SIG-M5 (cell line): ENCODE measurements at places on chromosomes 7 and 10.

- DNase-seq: no peak
These were observed 56.2 kb downstream of the AOAH start for GRCh38 chr7:36668080-36668479.

GRCh38 chr10:132986076-132986475 is 43.7 kb upstream of the CFAP46 start:
- no peak for DNase-seq

- no peak for DNase-seq
These were observed 3.3 kb upstream of the COPS6 start for GRCh38 chr7:100085515-100085914.

GRCh38 chr7:64951250-64951848 is 39.5 kb downstream of the ZNF117 start:
- DNase-seq: no peak

- no peak for DNase-seq
These were observed 296.9 kb downstream of the ETV1 start for GRCh38 chr7:13692548-13692947.

- no peak for DNase-seq
These were observed 346.6 kb downstream of the PTEN start for GRCh38 chr10:88209837-88210561.

DNA sequence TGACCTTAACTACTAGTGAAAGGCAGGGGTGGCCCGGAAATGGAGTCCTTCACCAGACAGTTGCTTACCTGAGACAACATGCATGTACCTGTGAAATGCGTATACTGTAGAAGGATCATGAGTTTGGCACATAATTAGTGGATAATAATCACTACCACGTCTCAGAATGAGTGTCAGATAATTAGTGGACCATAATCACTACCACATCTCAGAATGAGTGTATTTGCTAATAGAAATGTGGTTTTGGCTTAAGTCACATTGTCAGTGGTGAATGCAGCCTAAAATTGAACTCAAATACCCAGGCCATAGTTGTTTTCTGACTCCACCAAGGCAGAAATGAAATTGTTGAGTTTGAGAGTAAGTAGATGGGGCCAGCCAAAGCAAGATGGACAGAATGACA is 468.3 kb upstream of the GALNT17 start:
- DNase-seq: no peak

DNA sequence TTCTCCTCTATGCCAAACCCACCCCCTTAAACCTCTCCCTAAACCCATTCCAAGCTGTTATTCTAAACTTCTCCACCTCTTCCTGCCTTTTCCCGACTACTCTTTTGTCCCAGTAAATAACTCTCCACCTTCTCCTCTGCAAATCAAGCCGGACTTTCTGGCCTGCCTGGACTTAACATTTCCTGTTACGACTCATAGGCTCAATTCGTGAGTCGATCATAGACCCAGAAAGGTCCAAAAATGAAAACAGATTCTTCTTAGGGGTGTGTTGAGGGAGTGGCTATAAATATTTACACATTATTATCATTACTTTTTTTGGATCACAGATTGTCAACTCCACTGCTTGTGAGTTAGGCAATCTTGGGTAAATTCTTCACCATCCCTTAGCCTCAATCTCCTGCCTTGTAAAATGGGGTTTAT is 59.0 kb upstream of the HABP2 start:
- DNase-seq: no peak

DNA sequence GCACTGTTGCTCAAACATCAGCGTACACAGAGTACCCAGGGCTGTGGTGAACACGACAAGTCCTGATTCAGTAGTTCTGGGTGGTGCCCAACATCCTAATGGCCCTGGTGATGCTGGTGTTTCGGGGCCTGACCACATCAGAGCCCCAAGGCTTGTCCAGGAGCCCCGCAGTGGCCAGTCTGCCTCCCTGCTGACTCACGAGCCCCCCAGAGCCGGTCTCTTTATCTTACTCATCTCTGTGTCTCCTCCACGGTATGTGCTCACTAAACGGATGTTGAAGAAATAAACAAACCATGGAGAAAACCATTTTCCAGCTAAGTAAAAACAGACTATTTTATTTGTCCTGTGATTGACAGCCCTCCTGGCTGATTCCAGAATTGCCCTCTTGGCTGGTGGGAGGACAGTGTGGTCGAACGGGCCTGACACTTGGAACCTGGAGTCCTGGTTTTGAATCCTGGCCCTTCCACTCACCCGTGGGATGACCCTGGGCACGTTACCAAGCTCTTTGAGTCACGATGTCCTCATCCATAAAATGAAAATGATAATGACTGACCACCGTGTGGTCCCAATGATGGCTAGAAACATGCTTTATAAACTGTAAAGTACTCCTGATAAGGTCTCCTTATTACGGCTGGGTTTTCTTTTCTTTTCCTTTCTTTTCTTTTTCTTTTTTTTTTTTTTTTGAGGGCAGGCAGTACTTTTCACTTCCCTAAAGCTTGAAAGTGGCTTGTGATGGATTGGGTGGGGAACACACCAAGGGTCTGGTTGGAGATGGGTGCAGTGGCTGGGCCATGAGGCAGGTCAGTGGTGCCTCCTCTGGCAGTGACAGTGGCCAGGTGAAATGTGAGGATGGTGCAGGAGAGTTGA is 5.7 kb downstream of the HIP1 start:
- no peak for DNase-seq

DNA sequence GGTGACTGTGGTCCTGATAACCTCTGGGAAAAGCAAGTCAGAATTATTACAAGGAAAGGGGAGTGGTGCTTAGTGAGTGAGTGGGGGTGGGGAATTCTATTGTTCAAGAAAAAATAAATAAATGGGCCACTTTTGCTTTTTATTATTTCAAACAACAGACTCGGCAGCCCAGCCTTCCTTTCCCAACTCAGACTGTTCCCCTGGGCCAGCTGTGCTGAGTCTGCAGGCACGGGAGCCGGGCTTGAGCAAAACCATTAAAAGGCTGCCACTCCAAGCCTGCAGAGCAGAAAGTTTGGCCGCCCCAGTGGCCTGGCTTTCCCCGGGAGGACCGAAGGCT is 90.0 kb downstream of the PLXNA4 start:
- DNase-seq: no peak

GRCh38 chr7:153370092-153370491 is 610.5 kb downstream of the ACTR3B start:
- no peak for DNase-seq

DNA sequence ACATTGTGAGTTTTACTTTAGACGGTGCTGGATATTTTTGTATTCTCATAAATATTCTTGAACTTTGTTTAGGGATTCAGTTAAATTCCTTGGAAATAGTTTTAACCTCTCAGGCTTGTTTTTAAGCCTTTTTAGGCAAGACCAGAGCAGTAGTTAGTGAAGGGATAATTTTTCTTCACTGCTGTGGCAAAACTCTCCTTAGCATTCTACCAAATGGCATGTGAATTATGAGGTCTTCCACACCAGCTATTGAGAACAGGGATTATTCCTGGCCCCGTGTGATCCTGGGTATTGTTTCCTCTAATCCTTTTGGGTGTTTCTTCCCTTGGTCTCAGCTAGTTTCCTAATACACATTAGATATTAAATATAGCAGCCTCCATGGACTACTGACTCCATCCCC is 46.2 kb downstream of the CCDC71L start:
- DNase-seq: no peak

DNA sequence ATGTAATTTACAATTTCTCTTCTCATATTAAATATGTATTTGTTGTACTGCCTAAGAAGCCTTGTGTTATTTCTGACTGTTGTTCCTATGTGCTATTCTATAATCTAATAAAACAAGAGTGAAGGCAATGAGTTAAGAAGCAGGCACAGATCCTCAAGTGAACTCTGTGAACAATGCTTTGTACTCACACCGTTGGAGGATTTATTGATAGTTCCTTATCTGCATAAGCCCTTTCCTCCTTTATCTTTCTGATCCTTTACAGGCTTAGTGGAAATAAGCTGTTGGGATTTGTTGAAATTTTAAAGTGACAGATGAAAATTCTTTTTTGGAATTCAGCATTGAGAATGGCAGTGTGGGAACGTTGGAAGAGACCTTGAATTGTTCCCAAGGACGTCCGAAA is 329.6 kb upstream of the NPVF start:
- DNase-seq: no peak

DNA sequence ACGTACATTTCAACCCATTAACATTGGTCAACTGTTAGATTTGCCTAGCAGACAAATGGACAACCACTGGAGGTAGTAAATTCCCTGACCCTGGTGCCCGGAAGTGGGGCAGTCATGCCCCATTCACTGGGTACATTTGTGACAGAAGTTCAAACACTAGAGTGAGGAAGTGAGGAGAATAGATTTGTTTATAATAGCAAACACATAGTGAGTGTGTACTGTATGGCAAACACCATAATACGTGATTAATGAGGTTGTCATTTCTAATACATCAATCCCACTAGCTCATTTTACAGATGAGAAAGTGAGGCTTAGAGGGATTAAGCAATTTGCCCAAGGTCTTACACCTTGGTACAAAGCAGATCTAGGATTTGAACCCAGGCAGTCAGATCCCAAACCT is 181.9 kb upstream of the MKLN1 start:
- DNase-seq: no peak

DNA sequence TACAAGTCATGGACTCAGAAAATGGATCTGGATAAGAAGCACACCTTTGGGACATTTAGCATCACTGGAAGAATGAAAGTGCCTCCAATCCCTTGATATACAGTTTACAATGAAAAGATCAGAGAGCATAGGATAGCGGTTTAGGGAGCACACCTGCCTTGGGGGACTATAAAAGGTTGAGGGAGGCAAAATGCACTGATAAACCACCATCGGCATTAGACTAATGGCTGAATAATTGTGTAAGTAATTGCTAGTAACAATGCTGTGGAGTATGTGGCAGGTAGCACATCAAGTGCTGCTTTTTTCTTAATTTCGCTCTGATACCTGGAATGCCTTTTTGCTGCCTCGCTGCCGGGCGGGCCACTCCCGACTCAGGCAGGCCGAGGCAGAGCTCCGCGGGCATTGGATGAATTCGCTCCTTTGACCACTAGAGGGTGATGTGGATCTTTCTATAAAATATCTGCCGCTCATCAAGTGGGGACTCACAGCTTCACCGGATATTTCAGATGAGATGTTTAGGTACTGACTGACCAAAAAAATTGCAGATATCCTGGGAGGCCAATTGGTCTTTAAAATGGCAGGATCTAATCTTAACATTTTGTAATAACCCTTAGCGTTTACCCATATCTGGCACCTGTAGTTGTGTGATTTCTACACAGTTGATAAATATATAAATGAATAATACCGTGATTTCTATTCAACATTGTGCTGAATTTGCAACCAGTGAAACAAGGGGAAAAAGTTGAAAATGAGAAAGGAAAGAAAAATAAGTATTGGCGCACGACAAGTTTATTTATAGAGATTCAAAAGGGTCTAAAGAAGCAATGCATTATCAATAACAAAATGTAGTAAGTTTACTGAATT is 116.8 kb upstream of the PRSS1 start:
- DNase-seq: no peak

DNA sequence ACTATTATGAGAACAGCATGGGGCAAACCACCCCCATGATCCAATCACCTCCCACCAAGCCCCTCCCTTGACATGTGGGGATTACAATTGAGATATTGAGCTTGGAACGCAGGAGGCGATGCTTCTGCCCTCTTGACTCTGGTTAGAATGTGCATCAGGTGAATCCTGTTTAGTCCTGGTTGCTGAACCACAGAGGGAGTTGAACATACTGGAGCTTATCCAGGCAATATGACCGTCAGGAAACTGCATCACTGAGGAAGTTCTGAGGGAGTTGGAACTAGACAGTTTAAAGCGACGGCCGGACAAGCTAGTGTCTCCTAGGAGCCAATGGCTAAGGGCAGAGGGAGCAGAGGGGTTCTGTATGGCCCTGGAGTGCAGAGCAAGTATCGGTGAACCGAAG is 31.8 kb upstream of the GARS1 start:
- no peak for DNase-seq

DNA sequence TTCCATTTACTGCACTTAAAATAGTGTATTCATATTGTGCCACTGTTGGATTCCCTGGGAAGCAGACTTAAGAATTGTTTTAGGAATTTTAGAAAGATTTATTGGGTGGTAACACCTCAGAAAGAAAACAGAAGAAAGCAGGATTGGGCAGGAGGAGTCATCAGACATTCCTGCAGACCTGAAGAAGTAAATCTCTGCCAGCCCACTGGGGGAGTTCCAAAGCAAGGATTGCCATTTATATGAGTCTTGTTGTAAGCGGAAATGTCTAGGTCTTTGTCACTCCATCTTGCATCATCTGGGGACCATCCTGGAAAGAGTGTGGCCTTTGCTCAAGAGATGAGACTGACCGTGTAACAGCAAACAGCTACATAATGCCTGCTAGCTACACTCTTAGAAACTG is 947.6 kb upstream of the POT1 start:
- DNase-seq: no peak

DNA sequence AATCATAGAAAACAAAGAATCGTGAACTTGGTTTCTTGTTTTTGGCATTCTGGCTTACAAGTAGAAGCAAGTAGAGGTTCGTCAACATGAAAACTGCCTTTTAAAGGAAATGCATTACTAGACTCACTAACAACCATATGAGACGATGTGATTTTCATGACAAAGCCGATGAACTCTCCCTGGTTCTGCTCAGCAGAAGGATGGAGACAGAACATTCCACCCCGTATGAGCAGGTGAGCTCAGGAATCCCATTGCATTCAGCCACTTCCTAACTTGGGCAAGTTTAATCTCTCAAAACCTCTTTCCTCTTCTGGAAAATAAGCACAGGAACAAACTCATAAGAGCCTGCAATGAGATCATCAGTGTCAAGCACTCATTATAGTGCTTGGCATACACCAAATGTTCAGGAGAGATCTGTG is 57.4 kb upstream of the SVIL start:
- DNase-seq: no peak

GRCh38 chr10:33395201-33395600 is 60.7 kb upstream of the NRP1 start:
- DNase-seq: no peak

GRCh38 chr10:68878496-68878895 is 22.6 kb upstream of the DDX50 start:
- DNase-seq: no peak

- no peak for DNase-seq
These were observed 16.4 kb upstream of the PARP12 start for GRCh38 chr7:140079121-140079536.
